Thoracic aorta (tissue), 2 donors: ENCODE measurements at places on chromosomes 7 and 10.

GRCh38 chr10:76946270-76946669 is 691.3 kb downstream of the KCNMA1 start:
- DNase-seq, result peak; percentile 4

DNA sequence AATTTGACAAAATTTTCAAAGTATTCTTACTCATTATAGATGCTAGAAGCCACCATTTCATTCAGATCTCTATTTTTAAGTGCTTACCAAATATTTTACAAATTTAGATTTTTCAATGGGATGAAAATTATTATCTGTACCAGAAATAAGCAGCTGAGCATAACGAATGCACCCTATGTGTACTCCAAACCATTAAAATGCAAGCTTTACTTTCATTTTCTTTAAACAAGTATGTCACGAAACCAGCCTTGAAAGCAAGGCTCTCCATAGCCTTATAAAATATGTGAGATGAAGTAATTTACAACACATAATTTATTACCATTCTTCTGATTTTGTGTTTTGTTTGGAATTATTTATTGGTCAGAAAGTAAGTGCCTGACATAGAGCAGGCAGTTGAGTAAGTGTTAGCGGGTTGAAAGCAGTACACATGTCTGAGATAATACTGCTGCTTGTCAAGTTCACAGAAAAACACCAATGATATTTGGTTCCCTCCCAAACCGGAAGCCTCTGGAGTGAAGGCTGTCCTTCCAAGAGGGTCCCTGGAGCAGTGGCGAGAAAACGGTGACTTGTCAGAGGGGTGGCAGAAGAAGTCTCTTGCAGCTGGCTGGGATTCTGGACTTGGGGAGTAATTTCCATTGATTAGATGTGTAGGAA is 322.7 kb upstream of the PFKP start:
- no peak for DNase-seq

DNA sequence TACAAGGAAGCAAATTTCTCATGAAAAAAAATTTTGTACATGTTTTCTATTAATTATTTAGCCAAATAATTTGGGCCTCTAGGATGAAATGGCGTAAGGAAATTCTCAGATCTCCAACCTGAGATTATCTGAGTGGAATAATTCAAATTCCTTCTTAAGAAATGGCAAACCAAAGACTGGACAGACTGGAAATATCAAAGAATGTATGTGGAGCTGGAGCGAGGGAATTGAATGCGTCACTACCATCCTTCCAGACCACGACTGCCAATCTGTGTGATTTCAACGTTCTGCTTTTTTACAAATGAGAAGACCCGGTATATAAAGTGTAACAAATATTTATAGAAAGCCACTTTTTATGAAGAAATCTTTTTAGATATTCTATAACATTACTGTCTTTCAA is 12.4 kb upstream of the BLNK start:
- DNase-seq, result no peak

DNA sequence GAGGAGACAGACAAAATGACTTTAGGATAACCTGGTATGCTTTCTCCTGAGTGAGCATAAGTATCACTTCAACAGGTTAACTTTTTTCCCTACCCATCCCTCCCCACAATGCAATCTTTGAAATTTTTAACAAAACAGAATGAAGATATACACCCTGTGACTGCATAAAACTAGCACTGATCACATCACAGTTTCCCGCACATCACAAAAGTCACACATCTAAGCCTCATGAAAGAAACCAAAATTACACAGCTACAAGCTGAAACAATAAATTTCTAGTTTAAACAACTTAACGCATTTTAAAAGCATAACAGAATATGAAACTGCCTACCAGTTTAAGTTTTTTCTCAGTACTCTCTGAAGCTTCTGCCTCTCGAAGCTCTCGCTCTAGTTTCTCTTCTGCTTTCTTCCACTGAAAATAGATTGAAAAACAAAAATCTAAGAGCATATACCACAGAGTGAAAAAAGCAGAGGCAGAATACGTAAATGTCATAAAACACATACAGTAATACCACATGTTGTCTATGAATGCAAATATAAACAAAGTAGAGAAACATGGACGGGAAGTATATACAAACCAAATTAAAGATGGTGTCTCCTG is 18.1 kb downstream of the NOC3L start:
- no peak for DNase-seq

DNA sequence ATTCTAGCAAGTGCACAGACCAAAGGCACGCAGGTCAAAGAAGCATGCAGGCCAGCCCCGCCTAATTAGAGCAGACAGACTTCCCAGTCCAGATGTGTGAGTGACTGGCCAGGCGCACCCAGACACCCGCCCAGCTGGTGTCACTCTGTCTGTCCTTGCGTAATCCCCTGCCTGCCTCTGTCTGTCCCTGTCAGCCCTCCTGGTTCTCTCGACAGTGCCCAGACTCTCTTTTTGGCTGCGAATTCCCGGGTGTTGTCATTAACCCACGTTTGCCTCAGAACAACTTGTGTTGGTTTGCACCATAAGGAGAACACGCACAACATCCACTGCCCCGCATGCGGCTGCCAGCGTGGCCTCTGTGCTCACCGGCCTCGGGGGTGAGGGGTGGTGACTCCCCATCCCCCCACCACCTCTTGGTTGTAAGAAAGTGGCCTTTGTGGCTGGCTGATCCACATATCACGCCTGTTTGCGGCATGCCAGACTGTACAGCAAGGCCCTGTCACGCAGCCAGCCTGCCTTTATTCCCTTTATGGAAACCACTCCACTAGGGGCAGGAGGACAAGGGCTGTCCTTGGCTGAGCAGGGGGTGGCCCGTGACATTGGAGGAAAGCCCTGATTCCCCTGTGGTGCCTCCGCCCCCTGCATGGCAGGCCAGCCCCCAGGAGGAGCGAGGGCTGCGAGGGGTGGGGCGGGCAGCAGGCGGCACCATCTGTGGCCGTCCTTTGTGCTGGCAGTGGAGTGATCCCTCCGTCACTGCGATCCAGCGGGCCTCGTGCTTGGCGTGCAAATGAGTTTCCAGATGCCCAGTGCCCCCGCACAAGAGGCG is 72.8 kb upstream of the PPIF start:
- peak; percentile 71 for DNase-seq

- DNase-seq, result no peak
Measured at GRCh38 chr7:47806701-47807103, 141.6 kb downstream of the PKD1L1 start.

DNA sequence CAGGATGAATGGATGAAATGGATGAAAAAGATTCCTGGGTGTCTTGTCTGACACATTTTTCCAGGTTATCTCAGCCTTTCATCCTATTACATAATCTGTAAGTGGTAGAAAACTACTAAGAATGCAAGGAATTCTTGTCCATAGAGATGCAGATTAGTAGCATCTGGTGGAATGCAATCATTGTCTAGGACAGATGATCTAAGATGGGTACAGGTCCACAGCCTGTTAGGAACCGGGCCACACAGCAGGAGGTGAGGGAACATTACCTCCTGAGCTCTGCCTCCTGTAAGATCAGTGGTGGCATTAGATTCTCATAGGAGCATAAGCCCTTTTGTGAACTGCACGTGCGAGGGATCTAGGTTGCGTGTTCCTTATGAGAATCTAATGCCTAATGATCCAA is 225.0 kb downstream of the CALN1 start:
- DNase-seq, result no peak

GRCh38 chr7:90618876-90619275 is 22.8 kb downstream of the CDK14 start:
- DNase-seq, result no peak

- no peak for DNase-seq
Measured at GRCh38 chr10:78659598-78659967, 409.2 kb upstream of the ZMIZ1 start.

DNA sequence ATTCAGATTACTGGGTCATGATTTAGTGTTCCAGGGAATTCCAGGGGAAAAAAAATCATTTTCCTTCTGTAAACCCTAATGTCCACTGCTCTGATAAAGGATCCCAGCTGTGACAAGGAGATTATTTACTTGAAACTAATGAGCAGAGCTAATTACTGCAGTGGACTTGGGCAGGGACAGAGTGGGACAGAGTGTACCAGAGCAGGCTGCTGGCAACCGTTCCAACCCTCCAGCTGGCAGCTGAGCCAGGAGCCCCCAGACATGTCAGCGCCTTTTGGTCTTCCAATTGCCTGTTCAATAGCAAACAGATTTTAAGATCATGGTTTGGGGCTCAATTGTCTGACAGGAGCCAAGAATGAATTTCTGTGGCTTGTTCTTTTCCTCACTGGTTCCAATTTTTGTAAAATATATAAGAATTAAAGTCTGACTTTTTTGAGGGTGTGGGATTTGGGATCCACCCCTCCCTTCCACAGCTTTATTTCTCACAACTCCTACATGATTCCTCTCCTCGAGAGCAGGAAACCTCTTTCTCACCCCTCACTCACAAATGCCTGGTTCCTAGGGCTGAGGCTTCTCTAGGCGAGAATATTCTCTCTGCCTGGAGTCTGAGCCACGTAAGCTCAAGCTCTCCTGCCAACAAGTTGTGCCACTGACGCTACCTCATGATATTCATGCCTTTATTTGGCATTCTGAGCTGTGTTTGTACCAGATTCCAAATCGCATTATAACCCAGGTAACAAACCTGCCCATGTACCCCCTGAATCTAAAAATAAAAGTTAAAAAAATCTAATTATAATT is 20.6 kb upstream of the FAM180A start:
- no peak for DNase-seq

DNA sequence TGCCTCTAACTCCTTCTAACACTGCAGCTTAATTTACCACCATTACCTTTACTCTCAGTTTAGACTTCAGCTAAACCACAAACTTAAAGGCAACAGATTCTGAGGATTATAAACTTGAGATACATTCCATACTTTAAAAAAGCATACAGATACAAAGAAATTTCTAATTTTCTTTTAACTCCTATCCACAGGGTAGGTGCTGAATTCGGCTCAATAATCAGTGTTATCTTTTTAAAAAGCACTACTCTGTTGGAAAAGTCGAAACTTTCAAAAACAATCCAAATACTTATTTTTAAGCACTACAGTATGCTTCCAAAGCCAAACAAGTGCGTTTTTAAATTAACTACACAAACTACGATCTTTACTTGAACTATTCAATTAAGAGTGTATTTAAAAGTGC is 1.0 kb downstream of the SMNDC1 start:
- DNase-seq, result no peak

DNA sequence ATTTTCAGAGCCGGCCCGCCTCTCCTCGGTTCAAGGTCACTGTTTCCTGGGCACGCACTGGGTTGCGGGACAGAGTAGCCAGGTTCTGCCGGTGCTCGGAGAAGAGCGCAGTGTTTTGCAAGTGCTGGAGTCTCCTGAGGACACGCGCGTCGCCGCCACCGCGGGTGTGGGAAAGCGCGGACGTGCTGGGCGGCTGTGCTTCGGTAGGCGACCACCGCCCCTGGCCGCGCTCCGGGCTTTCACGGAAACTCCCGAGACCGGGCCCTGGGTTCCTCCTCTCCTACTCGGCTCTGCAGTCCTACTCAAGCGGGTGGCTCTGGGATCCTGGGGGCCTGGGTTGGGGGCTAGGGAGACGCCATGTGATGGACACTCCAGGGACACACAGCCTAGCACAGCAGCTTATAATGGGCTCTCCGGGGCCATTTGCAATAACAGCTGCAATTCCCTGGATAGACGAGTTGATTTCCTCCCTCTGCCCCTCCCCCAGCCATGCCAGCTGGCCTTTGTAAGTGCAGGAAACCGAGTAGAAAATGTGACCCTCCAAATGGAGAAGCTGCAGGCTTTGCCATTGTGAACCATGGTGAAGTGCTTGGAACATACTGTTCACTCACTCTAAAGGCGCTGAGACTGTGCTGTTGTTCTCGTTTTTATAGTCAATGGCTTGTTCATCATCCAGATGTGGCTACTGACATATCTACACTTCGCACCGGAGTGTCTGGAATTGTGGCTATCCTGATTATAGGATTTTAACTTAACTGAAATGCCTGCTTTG is 2.1 kb downstream of the FRAT1 start:
- no peak for DNase-seq

DNA sequence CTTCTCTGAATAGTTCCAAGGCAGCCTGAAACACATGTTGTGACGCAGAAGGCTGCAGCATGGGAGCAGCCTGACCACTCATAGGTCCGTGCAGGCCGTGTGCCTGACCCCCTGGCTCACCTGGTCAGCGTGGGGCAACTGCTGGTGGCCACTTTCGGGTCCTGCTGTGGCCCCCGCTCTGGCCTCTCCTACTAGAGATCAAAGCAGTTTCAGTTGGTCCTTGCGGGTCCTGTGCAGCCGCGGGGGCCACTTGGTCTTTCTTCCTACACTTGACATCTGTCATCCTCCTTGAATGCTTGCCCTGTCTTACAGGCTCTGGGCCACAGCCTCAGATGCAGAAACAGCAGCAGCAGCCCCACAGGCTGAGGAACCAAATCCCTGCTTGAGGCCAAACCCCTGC is 320.8 kb upstream of the ZNF32 start:
- no peak for DNase-seq

DNA sequence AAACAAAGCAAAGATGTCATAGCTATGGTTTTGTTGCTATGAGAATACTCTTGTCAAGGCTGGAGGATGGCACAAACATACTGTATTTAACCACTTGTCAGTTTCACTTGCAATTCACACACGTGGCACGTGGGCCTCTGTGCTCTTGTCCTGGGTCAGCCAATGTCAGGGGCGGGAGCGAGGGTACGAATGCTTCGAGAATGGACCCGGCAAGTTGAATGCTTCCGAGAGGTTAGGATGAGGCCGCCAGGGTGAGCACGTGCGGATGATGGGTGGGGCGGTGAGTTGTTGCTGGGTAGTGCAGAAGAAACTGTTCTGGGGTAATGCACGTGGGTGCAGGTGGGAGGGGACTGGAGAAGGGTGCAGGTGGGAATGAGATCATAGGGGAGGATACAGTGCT is 10.4 kb upstream of the OCM2 start:
- DNase-seq, result no peak

GRCh38 chr10:34178756-34179155 is 636.3 kb downstream of the PARD3 start:
- DNase-seq, result no peak

DNA sequence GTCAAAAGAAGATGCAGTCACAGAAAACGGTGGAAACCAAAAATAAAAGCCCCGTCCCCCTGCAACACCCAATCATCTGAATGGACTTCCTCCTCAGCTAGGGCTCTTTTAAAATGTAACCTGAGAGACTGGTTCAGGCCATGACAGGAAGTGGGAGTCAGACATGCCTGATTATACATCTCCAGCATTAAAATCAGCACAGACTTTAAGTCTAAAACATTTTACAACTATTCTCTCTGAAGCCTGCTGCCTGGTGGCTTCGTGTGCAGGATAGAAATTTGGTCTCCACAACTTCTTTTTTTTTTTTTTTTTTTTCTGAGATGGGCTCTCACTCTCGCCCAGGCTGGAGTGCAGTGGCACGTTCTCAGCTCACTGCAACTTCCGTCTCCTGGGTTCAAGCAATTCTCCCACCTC is 30.3 kb downstream of the HACD1 start:
- no peak for DNase-seq
